ENCODE measurements at places on chromosomes 4 and X.

DNA sequence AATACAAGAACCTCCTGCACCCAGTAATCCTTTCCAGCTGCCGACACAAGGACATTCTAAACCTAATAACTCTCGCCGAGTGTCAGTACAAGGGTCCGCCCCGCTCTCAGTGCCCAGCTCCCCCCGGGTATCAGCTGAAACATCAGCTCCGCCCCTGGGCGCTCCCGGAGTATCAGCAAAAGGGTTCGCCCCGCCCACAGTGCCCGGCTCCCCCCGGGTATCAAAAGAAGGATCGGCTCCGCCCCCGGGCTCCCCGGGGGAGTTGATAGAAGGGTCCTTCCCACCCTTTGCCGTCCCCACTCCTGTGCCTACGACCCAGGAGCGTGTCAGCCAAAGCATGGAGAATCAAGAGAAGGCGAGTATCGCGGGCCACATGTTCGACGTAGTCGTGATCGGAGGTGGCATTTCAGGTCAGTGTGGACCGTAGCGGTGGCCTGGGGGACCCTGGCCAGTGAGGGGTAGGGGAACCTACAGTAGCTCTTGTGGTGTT is at the start of gene MAOA:
TSS of gene MAOA (plus strand) at position 295 of the 490 bp plus-strand sequence. CDS start at position 338, 43 bp downstream.
- peak; percentile 14 for DNase-seq

DNA sequence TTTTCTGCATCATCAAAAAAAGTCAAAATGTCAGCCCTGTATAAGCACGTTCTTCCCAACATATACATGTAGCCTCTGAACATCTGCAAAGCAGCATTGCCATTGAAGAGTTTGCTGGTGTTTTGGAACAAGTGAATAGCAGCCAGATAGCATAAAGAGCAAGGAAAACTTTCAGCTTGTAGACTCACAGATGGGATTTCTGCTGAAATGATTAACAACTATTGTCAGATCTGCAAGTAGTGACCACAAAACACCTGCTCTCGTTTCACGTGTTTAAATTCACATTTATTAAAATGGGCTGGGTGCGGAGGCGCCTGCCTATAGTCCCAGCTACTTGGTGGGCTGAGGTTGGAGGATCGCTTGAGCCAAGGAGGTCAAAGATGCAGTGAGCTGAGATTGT is 123.7 kb downstream of the SPRY1 start:
- no peak for DNase-seq

GRCh38 chr4:101886826-101887225 is 96.3 kb downstream of the BANK1 start:
- no peak for DNase-seq

- DNase-seq, result no peak
These were observed 24.9 kb downstream of the JAKMIP1 start for GRCh38 chr4:6175426-6175825.

DNA sequence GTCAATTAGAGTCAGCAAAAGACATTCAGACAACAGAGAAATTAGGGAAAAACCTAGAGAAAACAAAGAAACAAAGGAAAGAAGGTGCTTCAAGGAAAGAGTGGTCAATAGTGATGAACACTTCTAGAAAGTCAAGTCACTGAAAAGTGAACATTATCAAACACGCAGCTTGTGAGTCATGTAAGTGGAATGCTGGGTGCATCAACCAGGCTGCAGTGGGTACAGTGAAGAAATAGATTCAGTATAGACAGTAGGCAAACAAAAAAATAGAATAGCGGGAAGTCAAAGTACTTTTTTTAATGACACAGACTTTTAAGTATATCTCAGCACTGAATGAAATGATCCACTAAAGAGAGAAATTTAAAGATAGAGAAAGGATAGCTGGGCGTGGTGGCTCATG is 245.8 kb downstream of the ARHGAP24 start:
- DNase-seq, result no peak

GRCh38 chr4:37803348-37803973 is 23.0 kb upstream of the PGM2 start:
- peak; percentile 51 for DNase-seq

DNA sequence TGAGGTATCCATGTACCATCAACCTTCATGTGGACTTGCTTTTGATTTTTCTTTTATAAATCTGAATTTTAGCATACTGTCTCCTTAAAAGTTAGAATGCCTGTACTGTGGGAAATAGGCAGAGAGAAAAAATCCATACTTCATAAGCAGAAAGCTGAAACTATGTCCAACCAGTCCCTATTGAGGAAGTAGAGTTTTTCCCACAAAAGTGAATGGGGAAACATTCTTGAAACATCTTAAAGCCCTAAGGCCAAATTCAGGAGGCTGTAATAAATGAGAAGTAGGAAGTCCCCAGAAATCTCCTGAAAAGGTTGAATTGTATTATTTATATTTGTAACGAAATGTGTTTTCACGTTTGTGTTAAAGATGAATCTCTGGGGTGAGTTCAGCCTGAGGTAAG is 56.3 kb downstream of the ENOX2 start:
- DNase-seq, result no peak

- DNase-seq, result no peak
These were observed 1.0 kb downstream of the SLC10A6 start for GRCh38 chr4:86848136-86848535.

DNA sequence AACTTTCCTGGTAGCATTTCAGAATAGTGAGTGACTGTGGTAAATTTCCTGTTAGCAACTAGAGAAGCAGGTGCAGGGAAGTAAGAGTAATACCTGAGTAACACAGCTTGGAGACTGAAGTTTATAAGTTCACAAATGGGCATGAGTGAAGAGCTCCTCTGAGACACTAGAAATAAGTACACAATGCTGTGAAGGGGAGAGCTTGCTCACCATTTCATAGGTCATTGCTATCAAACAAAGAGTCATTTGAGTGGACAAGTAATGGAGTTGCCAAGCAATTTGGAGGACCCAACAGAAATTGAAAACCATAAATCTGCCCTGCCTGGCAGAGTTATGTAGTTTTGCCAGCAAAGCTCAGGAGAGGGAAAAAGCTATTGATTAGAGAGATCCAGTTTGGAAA is 523.6 kb downstream of the TRAM1L1 start:
- no peak for DNase-seq

- no peak for DNase-seq
These were observed 84.0 kb downstream of the NAA11 start for GRCh38 chr4:79241846-79242245.

GRCh38 chr4:150082241-150082640 is 4.0 kb downstream of the DCLK2 start:
- peak; percentile 62 for DNase-seq

DNA sequence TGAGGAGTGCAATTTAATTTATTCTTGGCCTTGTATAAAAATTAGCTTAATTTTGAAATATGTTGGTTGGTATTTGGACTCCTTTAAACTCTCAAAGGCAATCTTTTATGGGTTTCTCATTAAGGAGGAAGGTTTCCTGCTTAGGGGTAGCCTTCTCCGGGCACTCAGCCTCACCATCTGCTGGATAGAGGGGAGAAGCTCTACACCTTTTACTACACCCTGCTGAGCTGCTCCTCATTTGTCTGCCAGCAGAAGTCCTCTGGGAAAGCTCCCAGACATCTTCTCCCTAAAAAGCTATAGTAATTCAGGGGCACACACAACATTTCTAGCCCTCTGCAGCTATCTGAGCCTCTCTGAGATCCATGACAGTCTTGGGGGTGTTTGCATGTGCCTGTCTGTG is 179.1 kb downstream of the SOWAHB start:
- DNase-seq, result no peak

- DNase-seq, result peak; percentile 2
These were observed 79.1 kb downstream of the ELOVL6 start for GRCh38 chr4:110119337-110119736.

- no peak for DNase-seq
These were observed 38.1 kb upstream of the IRAK1 start for GRCh38 chrX:154057791-154058190.

DNA sequence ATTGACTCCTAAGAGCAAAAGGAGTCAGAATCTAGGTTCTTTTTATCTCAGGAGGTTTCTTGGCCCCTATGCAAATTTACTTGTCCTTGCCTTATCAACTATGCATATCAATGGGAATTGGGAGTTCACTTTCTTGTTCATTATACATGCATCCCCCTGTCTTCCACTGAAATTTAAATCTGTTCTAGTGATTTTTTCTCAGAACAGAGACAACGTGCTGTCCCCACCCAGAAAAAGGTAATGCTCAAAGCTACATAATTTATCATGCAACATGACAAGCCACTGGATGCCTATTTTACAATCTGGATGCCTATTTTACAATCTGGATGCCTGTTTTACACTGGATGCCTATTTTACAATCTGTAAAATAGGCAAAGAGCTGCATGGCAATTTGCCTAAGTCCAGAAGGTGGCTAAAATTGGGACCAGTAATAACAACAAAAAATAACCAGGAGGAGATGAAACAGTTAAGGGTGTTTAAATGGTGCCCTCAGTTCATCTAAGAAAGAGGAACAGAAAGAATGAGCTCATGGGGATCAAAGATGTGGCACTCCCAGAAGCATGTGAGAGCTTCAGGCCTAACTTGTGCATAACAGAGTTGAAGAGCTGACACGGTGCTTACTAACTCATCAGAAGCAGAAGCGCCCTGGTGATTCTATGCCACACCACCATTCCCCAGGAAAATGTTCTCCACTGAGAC is 537.8 kb upstream of the BOD1L1 start:
- no peak for DNase-seq

- DNase-seq, result peak; percentile 40
These were observed 258.1 kb downstream of the UNC5C start for GRCh38 chr4:95290702-95291101.

GRCh38 chr4:186265683-186266652 is at the start of gene F11:
Gene F11 (plus strand): TSS chr4:186266189. CDS start chr4:186267137, 948 bp downstream.
- DNase-seq, result no peak

GRCh38 chr4:77662396-77662795 is 56.8 kb downstream of the CXCL13 start:
- no peak for DNase-seq

DNA sequence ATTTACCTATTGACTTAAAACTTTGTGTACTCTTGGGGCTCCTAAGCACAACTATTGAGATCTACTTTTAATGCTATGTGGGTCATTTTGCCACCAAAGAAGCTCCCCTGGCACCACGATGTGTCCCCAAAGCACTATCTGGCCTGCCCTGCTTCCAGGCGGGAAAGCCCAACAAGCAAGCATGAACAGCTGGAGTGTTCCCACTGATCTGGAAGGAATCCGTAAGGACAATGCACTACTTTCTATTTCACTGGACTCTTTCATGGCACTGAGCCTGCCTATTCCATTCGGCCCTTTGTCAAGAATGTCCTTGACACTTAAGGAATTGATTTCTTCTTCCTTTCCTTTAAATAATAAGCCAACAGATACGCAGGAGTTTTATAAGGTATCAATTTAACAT is 38.8 kb downstream of the GRIA3 start:
- no peak for DNase-seq

DNA sequence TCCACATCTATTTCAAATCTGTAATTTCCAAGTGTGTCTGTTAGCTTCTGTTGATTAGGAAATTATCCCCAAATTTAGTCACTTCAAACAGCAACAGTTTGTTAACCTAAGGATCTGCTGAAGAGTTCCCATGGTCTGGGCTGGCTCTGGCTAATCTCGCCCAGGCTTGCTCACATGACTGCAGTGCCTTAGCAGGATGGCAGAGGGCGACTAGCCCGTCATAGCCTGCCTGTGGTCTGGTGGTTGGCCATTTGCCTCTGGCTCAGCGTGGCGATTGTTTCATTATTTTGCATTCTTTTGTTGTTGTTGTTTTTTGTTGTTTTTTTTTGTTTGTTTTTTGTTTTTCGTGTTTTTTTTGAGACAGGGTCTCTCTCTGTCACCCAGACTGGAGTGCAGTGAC is 264.0 kb downstream of the TRIML1 start:
- DNase-seq, result no peak
